Activated CD4-positive, alpha-beta T cell treated with anti-CD3 and anti-CD28 coated beads for 24 hours (primary cell): ENCODE measurements at places on chromosomes 16 and 17.

GRCh38 chr16:89332902-89333245 is 115.4 kb downstream of the ZNF778 start:
- no peak for DNase-seq

GRCh38 chr17:2396568-2397246 is 4.2 kb downstream of the MNT start:
- peak; percentile 14 for DNase-seq

- DNase-seq = no peak
Measured at GRCh38 chr16:24988593-24989338, 26.4 kb downstream of the ARHGAP17 start.

GRCh38 chr17:82952019-82952418 is 112.2 kb upstream of the ZNF750 start:
- no peak for DNase-seq

GRCh38 chr17:82296511-82297279 is 20.7 kb downstream of the CD7 start:
- no peak for DNase-seq

- DNase-seq = peak; percentile 58
Measured at GRCh38 chr16:87956365-87957231, 5.4 kb downstream of the BANP start.

- no peak for DNase-seq
Measured at GRCh38 chr16:84321932-84322331, 27.3 kb downstream of the WFDC1 start.

DNA sequence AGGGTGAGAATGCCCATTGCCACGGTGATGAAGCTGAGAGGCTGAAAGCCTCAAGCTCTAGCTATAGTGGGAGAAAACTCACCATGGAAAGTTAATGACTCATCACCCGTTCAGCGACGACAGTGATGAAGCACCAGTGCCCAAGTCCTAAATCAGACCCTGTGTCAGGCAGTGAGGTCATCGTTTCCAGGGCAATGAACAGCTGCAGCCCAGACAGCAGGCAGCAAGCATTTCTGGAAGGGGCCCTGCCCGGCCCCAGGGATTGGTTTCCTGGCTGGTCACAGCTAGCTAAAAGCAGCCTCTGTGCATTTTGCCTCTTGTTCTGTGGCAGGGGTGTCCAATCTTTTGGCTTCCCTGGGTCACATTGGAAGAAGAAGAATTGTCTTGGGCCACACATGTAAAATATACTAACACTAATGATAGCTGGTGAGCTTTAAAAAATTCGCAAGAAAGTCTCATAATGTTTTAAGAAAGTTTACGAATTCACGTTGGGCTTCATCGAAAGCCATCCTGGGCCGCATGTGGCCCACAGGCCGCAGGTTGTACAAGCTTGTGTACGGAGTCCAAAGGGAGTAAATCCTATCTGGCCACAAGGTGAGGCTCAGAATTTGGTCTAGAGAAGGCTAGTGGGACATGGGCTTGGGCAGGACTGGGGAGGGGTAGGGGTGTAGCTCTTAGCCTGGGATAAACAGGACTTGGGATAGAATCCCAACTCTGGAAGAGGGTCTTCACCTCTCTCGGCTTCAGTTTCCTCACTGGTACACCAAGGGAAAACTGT is 40.6 kb downstream of the MIS12 start:
- peak; percentile 36 for DNase-seq

- DNase-seq = no peak
Measured at GRCh38 chr16:66363211-66363777, 3.2 kb upstream of the CDH5 start.

DNA sequence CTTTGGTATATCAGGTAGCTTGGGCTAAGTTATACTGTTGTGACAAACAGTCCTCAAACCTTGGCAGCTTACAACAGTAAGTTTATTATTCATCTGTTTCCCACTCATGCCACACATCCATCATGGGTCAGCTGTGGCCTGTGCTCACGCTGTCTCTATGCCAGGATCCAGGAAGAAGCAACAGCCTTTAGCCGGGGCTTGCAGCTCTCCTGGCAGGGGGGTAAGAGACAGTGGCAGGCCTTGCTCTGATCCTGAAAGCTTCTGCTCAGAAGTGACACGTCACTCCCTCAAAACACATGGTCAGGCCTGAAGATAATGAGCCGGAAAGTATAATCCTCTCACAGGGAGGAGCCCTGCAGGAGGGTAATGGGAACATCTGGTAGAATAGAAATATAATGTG is 377.6 kb downstream of the CPPED1 start:
- no peak for DNase-seq

DNA sequence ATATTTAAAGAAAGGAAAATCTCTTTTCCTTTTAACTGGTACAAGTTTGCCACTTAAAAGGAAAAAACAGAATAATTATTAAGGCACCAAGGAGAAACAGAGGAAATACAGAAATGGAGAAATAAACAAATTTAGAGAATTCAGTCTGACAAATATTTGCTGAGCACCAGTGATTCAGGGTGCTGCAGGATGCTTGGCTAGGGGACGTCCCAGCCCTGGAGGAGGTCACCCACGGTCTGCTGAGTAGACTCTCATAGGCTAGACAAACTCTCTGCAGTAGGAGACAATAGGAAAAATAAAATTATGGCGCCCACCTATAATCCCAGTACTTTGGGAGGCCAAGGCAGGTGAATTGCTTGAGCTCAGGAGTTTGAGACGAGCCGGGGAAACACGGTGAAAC is 15.9 kb downstream of the C1QTNF1 start:
- no peak for DNase-seq

GRCh38 chr16:28524681-28525171 is 14.0 kb downstream of the NUPR1 start:
- no peak for DNase-seq

DNA sequence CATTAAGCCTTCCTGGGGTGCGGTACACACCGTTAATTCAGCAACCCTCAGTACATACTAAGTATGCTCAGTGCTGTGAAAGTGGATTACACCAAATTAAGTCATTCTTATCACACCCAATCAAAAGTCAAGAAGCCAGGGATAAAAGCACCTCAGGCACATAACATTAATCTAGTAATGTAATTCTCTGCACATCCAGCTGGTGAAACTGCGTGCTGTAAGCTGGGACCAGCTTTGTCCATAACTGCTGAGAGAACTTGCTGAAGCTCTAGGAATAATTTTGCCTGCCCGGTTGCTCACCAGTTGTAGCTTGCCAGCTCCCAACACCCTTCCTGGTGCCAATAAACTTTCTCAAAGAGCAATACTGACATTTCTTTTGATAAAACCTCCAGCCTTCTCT is 44.9 kb downstream of the SLC47A1 start:
- no peak for DNase-seq

- no peak for DNase-seq
Measured at GRCh38 chr17:62901544-62901943, 64.5 kb upstream of the TANC2 start.

DNA sequence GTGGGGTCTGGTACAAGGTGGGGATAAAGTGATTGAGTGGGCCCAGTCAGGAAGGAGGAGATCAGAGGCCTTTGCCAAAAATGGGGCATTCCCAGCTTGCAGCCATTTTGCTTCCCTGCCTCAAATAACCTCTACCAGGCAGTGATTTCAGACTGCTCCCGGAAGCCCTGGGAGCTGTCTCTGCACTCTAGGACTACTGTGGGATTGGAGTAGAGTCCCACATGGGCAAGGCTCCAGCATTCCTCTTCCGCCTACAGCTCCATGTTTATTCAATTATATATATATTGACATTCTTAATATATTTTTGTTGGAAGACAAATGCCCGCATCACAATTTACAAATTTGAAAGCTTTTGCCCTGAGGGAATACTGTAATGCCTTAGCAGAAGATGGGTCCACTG is 13.5 kb downstream of the SUPT6H start:
- no peak for DNase-seq

DNA sequence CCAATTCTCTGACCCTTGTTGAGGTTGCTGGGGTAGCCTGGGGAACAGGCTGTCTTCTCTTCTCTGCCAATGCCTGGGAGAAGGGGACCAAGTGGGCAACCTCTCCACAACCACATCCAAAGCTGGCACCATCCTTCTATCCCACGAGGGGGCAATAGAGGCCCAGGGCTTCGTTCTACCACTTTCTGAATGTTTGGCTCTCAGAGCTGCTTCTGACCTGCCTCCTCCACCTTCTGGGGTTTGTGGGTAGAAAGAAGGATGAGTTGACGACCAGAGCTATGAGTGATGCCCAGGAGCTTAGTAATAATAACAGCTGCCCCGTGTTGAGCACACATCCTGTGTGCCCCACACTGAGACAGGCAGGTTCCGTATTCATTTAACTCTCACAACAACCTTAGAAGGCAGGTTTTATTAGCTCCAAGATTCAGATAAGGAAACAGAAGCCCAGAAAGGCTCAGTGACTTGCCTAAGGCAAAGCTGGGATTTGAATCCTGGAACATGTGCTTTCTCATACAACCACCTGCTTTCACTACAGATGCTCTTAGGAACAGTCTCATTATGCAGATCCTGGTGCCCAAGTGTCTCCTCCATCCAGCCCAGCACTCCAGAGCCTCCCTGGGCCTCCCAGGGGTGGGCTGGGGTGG is 11.1 kb downstream of the TSPOAP1 start:
- peak; percentile 50 for DNase-seq

DNA sequence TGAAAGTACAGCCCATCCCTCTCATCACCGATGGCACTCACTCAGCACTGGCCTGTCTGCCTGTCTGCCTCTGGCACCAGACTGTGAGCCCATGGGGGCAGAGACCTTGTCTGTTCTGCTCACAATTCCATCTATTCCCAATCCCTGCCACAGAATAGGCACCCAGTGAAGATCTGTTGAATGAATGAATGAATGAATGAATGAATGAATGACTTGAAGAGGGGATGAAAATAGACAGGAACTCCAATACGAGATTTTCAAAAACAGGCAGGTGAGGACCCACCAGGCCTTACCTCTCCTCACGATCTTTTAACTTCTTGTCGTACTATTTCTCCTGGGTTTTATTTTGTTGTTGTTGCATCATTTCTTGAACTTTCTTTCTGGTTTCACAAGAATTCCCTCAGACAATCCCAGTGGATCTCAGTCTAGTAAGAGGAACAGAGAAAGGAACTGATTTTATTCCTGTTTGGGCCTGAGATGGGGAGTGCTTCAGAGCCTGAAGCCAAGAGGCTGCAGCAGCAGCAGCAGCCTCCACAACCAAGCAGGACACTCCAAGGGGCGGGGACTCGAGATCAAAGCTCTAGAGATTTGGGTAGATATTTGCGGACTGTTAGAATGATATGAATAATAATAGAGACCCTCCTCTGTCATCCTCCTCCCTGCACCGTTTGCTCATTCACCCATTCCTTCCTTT is 17.7 kb downstream of the KRT9 start:
- no peak for DNase-seq

GRCh38 chr17:44722254-44722653 is 13.8 kb downstream of the DBF4B start:
- no peak for DNase-seq

GRCh38 chr17:8542599-8543502 is 87.7 kb downstream of the MYH10 start:
- no peak for DNase-seq

DNA sequence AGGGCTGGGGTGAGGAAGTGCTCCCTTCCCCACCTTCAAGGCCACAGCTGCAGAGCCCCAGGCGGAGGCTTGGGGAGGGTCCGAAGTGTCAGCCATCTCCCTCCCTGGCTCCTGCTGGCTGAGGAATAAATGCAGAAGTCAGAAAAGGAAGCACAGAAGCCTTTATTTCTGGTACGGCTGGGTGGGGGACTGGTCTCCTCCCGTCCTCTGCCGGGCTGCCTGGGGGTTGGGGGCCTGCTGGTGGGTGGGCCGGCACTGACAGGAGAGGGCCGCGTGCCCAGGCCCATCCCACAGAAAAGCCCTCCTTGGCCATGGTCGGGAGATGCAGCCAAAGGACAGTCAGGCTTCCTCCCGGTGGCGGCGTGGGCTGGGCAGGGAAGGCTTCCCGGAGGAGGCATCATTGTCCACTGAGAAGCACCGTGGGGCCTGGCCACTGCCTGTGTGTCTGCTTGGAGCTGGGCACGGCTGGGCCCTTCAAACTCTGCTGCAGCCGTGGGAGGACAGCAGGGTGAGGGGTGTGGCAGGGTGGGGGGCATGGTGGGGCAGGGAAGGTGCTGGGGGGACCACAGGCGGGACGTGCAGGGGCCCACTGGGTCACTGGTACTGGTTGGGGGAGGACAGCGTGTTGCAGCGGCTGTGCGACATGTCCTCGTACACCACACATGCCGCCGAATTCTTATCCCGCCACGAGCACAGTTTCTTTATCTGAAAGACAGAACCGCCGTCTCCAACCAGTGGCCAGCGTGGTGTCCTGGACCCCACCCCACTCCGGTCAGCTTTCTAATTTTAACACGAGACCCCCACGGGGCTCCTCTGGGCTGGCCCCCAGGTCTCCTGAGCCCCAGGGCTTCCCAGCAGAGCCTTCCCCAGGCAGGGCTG is 2.4 kb downstream of the CD7 start:
- DNase-seq = no peak

DNA sequence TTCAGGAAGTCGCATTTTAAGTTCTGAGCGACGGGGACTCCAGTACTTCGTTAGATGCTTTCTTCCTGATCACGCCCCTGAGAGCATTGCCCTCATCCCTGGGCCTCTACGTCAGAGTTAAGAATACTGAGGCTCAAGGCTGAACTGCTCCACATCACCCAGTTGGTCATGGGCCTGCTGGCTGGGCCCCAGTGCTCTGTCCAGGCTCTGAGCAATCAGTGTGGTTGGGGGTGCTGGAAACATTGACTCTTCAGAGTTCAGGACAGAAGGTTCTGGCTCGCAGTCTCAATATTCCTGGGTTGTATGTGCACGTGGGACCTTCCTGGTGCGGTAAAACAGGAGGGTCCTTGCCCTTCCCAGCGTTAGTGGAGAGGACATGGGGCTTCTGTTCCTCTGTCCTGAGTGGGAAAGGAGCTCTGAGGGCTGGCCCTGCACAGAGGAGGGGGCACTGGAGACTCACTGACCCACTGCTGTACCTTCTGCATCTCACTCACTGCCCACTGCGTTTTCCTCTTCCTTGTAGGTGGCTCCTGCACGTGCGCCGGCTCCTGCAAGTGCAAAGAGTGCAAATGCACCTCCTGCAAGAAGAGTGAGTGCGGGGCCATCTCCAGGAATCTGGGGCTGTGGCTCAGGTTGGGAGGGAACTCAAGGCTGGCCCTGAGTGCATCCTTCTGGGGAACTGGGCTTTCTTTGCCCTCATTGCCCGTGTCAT is 518 bp downstream of the MT1E start:
- no peak for DNase-seq

DNA sequence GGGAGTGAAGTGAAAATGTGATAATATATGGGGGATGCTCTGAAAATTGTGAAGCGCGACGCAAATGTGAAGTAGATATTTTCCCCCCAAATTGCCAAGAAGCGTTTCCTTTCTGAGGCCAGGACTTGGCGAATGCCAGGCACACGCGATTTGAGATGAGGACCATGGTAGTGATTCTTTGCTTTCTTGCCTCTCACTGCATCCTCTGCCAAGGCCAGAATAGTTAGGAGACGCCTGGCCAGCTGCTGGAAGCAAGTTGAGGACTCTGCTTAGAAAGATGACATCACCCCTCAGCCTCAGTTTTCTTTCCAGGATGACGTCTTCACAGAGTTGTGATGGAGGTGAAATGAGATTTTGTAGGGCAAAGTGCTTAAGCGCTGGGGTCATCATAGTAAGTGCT is 25.9 kb downstream of the PIPOX start:
- no peak for DNase-seq
